HFF-Myc (cell line): ENCODE measurements at places on chromosomes 16 and 17.

DNA sequence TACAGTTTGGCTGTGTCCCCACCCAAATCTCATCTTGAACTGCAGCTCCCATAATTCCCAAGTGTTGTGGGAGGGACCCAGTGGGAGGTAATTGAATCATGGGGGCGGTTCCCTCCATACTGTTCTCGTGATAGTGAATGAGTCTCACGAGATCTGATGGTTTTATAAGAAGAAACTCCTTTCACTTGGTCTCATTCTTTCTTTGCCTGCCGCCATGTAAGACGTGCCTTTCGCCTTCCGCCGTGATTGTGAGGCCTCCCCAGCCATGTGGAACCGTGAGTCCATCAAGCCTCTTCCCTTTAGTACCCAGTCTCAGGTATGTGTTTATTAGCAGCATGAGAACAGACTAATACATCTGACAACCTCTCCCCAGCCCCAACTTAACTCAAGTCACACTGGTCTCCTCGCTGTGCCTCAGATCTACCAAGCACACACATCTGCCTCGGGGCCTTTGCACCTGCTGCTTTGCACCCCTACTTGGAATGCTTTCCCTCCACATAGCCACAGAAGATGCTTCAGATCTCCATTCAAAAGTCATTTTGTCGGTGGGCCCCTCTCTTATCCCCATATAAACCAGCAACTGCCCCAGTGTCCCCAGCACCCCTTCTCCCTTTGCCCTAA lies 74.4 kb downstream of the RPH3AL start:
- no peak for DNase-seq

GRCh38 chr16:65863236-65863635 lies 503.3 kb upstream of the CDH5 start:
- no peak for DNase-seq

GRCh38 chr17:71461498-71462169 lies 659.2 kb upstream of the SOX9 start:
- DNase-seq: no peak

DNA sequence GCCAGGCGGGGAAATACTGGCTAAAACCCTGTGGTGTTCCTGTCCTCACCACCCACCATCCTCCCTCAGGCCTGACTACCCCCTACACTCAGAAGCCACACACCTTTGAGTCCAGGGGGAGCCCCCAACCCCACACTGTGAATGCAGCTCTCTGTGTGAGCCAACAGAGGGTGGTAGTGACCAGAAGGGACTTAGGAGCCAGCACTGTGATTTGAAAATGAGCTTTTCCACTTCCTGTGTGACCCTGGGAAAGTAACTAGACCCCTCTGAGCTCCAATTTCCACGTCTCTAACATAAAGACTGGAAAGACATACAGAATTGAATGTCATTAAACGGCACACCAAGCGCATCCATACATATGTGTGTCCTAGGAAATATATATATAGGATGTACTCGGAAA lies 58.7 kb downstream of the SDK2 start:
- DNase-seq: no peak

DNA sequence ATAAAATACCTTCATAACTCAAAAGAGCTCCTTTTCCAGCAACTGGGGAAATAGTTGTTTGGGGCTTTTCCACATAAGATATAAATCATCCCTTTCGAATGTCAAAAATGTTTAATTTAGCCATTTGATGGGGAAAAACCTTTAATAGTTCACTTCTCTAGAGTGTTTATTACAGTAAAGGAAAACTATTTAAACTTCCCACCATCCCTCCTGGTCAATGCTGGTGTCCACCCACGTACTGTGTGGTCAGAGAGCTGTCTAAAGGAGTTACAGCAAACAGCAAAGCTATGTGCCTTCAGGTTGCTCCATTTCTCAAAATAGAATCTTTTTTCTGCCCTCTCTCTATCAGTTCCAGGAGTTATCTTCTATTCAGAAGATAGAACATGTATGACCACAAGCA lies 33.5 kb downstream of the KANSL1 start:
- no peak for DNase-seq

DNA sequence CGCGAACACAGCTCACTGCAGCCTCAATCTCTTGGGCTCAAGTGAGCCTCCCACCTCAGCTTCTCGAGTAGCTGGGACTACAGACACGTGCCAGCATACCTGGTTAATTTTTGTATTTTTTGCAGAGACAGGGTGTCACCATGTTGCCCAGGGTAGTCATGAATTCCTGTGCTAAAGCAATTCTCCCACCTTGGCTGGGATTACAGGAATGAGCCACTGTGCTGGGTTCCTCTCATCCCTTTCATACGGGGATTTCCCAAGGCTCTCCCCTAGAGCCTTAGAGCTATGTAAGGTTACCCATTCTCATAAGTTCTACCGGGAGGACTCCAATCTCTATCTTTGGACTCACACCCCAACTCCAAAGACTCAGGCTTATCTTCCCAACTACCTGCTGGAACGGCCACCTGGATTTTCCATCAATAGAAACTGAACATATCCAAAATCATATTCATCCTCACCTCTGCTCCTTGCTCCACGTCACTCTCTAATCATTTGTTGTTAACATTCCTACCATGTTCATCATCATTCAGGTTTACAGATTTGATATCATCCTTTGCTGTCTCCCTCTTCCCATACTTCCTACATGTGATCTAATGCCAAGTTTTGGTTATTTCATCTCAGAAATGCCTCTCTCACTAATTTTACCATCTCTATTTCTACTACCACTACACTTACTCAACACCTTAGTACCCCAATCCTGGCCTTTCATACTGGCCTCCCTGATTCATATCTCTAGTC lies 92.5 kb downstream of the NCOR1 start:
- DNase-seq: no peak

- peak; percentile 51 for DNase-seq
Measured at GRCh38 chr16:30941600-30942425, 7.1 kb upstream of the ORAI3 start.

- no peak for DNase-seq
Measured at GRCh38 chr16:19657831-19658230, 60.2 kb downstream of the KNOP1 start.

- DNase-seq: no peak
Measured at GRCh38 chr16:79162977-79163376, 437.6 kb downstream of the MAF start.

- no peak for DNase-seq
Measured at GRCh38 chr17:80683625-80684104, 139.0 kb downstream of the RPTOR start.

GRCh38 chr16:89410322-89410721 lies 80.0 kb downstream of the ANKRD11 start:
- no peak for DNase-seq

DNA sequence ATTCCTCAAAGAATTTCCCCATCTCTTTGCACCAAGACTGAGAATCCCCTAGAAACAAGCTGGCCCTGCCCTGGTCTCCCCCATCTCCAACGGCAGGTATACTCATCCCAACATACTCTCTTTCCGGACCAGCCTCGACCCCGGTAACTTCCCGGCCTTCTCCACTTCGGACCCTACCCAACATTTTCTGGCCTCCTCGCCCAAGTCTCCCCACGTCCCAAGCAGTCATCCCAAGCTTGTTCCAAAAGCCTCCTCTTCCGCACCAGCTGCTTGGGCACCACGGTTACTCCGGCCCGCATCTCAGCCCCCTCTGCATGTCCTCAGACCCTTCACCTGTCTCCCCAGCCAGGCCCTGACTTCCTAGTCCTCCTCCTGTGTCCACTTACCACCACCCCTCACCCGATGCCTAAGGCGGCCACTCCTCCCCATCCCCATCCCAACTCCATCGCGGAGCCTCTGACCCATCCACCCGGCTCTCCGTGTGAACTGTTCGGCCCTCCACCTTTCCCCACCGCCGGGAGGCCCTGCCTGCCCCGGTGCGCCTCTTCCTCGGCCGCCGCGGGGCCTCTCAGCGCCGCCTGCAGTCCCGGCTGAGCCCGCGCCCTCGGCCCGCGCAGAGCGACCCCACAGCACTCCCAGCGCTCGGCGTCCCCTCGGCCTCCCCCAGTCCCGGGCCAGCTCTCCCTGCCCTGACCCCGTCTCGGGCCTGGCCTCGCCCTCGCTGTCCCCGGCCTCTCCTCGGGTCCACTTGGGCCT lies 994 bp downstream of the PITPNA start:
- DNase-seq: no peak

DNA sequence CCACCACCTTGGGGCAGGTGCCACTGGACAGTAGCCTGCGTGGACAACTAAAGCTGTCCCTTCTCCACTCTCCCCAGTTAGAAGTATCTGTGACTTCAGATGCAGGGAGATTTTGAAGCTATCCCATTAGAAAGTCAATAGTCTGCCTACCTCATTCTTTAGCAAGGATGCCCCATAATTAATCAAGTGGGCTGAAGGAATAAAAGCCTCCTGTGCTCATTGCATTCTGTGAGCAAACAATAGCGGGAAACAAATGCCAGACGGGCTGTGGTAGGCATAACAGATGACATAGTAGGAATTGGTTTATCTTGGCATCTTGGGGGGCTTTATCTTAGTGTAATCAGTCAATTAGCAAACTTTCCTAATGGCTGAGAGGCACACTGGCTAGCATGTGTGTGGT lies 96.7 kb upstream of the HSBP1 start:
- DNase-seq: no peak

- no peak for DNase-seq
Measured at GRCh38 chr17:61238455-61238933, 161.1 kb upstream of the TBX2 start.

DNA sequence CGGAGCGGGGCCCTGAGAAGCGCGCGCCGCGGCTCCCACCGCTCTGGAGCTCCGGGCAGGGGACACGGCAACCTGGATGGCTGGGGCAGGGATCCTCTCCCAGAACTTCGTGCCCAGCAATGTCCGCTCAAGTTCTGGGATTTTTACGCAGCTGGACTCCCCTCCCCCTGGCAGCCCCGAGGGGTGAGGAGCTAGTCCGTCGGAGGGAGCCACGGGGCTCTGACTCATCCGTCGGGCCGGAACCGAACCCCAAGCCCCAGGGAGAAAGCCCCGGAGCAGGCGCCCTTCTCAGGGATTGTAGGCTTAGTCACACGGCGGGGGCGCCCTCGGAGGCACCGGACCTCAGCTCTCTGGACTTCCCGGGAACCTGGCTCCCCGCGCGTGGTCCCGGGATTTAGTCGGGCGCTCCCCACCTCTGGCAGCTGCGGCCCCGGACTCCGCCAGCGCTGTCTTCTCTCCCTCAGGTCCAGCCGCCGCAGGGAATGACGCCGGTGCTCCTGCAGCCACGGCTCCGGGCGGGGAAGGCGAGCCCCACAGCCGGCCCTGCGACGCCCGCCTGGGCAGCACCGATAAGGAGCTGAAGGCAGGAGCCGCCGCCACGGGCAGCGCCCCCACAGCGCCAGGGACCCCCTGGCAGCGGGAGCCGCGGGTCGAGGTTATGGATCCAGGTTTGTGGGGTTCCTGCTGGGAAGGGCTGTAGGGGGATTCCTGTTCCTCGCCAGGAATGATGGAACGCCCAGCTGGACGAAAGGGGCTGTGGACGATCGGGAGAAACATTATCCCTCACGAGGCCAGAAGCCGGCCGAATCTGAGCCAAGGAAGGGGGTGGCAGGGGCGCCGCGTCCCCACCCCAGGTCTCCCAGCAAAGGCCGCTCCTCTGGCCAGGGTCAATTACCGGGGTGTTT lies 830 bp downstream of the SPHK1 start:
- no peak for DNase-seq

- no peak for DNase-seq
Measured at GRCh38 chr17:36705283-36705795, 104.0 kb downstream of the MRM1 start.

DNA sequence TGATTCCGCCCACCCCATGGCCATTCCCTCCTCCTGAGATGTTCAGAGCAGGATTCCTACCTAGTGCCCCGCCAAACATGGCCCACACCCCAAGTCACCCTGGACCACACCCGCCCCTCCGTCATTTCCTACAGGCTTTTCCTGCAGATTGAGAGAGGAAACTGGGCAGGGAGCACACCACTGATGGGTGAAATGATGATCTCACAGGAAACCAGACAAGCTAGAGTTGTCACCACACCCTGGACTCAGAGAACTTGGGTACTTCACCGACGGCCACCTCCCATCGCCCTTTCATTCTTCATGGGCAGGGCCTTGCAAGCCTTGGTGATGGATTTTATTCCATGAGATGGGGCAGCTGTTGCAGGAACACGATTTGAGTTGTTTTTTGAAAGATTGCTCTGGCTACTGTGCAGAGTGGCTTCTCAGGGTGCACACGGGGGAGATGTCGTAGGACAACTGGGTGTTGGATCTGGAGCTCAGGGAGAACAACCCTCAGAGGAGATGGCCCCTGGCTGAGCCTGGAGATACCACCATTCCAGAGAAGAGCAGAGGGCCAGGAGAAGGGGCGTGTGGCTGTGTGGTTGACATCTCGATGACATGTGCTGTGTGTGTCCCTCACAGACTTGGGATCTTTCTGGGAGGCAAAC lies 7.4 kb upstream of the B9D1 start:
- DNase-seq: no peak

DNA sequence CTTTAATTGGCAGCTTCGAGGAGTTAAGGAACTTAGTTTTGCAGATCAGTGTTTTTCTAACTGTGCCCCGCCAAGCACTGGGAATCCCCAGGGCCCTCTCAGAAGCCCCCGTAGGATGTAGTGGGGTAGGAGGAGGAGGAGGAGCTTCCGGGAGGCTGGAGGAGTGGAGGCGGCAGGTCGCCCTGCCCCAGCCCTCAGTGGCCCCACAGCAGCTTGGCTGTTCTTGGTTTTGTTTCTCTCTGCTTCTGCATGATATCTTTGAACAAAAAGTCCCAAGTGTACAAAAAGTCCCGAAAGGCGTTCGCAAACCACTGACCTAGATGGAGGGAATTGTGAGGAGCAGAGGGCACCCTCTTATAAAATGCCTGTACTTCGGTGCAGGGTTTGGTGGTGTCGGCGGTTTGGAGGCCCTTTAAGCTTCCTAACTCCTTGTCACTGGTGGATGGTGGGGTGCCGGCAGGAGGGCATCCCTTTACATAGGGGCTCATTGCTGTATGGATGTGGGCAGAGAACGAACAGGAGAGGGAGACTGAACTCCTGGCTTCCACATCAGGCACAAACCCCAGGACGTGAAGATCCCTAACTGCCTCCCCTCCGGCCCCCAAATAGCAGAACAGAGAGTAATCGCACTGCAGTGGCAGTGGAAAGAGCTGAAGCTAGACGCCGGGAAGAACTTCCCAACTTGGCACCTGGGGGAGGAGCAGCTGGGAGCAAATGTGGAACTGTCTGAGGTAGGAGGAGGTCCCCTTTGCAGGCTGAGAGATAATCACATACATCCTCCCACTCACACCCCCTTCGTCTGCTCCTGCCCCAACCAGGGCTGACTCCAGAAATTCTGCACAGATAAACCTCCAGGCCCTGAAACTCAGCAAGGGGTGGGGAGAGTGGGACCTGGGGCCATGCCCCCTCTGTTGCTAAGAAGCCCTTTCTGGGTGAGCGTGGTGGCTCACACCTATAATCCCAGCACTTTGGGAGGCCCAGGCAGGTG lies 20.1 kb downstream of the EPOP start:
- DNase-seq: no peak

- DNase-seq: peak; percentile 37
Measured at GRCh38 chr17:62093188-62094155, 28.4 kb upstream of the MED13 start.
